Mucosa of gallbladder (tissue), 1 donor: ENCODE measurements at places on chromosomes 4 and X.
A peak's percentile ranks its signal among the peaks of the same experiment; 100 is the strongest.

DNA sequence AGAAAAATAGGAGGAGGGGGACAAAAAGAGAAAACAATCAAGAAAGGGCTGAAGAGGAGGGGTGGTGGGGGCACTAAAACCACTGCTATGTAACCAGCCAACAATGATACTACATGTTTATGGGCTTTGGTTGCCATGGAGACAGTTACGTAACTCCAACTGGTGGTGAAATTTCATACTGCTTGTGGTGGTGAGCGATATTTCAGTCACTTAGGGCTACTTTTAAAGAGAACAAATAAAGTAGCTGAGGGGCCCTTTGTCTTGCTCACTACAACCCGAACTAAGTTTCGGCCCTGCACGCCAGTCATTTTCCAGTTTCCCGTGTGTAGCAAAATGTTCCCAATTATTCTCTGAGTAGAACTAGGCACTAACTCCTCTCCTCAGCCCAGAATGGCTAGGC is 275.2 kb upstream of the EDA2R start:
- DNase-seq, result no peak

DNA sequence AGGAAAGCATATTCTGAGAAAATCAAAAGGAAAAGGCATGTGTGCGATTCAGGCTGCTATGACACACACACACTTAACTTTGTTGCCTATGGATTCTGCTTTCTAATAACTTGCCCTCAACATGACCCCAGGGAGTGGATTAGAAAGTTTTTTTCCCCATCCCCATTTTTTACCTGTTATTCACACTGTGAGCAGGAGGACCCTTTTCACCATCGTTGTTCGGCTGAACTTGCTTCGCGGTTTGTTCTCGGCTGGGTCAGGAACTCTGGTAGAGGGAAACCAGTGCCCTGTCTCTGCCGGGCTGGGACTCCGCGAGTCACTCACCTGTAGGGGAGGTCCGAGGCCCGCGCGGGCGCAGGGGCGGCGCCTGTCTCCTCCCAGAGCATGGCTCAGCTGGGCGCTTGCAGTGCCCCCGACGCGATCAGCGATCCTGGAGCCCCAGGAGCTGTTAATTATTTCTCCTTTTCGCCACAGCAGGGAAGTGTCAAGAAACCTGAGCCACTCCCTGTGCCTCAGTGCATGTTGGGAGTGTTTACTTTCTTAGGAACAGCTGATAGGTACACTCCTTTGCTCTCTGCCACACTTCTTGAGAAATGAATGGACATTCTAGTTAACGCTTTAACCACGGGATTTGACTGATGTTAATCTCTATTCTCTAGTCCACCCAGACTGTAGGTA is at the start of gene RASSF6:
TSS of gene RASSF6 (minus strand) at position 322 of the 678 bp plus-strand sequence. CDS start 8,641 bp downstream, outside the sequence.
- peak; percentile 88 for DNase-seq

DNA sequence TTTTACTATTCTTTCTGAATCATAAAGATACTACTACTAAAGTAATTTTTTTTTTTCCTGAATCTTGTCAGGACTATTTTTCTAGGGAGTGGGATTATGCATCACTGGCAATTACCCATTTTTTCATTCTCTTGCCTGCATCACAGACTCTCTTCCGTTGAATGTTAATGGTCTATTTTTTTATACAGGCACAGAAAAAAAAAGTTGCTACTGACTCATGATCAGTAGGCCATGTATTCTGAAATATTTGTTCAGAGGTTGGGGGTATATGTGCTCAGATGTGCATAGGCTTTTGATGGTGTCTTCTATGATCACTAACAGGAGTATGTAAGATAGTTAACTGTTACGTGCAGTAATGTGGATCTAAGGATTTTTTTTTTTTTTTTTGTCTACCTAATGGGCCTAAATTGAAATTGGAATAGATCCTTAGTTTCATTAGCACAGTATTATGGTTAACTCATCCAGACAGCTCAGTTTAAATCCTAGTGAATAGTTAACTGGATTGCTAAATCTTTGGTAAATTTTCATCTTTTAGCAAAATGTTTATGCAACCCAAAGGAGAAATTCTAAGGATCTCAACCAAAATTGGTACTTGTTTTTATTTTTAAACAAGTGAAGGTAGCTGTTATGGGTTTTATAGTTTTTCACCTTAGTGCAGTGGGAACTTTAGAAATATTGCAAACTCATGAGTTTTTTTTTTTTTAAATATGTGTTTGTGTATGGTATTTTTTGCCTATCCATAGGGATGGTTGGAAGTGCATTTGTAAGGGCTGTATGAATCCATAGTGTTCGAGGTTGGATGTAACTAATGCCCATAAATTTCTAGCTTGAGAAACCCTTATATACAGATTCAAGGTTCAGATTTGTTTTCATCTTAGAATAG is 12.1 kb downstream of the BMP2K start:
- DNase-seq, result no peak

GRCh38 chrX:69496183-69496582 is 7.9 kb upstream of the NALF2 start:
- no peak for DNase-seq

GRCh38 chr4:187937557-187937956 is 58.0 kb upstream of the ZFP42 start:
- no peak for DNase-seq

DNA sequence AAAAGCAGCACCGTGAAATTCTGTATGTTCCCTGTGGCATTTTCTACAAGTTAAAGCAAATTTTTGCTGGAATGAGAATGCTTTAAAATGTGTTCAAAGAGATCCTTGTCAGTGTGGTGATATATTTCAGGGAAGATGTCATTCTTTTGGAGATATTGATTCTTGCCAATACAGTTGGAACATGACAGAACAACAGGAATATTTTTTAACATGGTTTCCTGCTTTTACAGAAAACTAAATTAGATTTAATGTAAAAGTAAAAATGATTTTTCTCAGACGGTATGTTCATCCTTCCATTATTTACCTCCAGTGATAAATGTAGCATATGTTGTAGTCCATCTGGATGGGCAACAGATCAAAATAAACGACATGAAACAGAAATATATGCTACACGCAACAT is 474.8 kb downstream of the TMA16 start:
- DNase-seq, result no peak

- DNase-seq, result peak; percentile 45
Observed at GRCh38 chr4:140004549-140004895, 149.5 kb downstream of the MAML3 start.
